Right forelimb (tissue), 1 donor: ENCODE measurements at places on chromosomes 12 and 14.

DNA sequence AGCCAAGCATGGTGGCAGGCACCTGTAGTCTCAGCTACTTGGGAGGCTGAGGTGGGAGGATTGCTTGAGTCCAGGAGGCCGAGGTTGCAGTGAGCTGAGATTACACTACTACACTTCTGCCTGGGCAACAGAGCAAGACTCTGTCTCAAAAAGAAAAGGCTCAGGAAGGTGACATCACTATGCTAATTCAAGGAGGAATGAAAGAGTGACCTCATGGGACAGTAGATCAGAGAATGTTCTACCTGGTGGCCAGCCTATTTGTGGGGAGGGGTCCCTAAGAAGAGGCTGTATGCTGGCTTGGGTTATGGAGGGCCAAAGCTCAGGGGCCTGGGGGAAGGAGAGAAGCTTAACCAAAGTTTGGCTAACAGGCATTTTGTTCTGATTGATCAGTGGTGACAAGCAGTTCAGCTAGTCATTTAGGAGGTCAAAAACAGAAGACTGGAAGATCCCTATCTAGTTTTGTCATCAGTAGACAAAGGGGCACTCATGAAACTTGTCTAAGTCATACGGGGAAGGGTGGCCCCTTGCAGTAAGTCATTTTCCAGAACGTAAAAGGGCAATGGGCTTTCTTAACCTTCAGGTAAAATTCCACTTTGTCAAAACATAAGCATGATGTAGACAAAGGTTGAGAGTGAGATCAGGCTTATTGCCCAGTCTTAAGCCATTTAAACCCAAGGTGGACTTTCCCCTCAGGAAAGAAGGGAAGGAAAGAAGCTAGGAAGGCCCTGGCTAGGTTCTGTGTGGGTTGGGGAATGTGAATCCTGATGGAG, 60.8 kb upstream of the EEA1 start:
- DNase-seq, result no peak

DNA sequence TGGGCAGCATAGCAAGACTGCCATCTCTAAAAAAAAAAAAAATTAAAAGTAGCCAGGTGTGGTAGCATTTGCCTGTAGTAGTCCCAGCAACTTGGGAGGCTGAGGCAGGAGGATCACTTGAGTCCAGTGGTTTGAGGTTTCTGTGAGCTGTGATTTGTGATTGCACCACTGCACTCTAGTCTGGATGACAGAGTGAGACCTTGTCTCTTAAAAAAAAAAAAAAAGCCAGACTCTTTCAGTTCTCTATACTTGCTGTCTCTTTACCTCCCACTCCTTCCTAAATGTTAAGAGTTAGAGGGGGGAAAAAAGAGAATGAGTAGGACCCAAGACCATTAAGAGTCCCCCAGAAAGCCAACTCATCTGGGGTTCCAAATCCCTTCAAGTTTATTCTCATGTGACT, 17.8 kb downstream of the EIF2S1 start:
- no peak for DNase-seq

GRCh38 chr12:64691227-64691794, 67.9 kb downstream of the GNS start:
- no peak for DNase-seq

DNA sequence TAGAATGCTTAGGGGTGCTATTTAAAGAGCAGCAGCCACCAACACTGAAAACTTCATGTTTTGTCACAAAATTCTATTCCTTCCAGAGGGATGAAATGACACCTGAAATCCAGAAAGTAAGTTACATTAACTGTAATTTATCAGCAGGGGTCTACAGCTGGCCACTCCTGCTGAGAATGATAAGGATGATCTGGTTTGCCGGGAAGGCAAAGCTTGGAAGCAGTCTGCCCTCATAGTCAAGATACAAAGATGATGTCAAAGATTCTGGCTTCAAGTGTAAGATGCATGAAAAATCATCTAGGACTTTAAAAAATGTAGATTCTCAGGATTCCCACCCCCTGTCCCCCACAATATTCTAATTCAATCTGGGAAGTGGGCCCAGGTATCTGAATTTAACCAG, 58.4 kb downstream of the DCAF5 start:
- no peak for DNase-seq

- DNase-seq, result no peak
Observed at GRCh38 chr12:57723630-57723962, 14.9 kb downstream of the AGAP2 start.
